ENCODE measurements at places on chromosomes 1 and 21.

DNA sequence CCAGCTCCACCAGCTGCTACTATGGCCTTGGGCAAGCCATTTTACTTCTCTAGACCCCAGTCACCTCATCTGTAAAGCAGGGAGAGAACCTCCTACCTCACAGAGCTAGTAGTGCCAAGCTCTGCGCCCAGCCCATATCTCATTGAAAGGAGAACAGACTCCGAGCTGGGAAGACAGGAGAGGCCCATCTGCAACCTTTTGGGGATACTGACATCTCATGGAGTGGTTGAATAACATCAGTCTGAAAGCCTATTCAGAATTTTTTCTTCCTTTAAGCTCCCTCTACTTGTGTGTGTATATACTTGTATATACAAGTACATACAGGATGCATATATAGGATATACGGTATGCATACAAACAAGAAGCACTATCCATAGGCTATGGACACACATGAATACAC lies 279.5 kb upstream of the POU3F1 start:
- DNase-seq: no peak

- no peak for DNase-seq
These were observed 85.1 kb downstream of the STUM start for GRCh38 chr1:226633541-226634165.

GRCh38 chr1:26820784-26821269 lies 5.7 kb upstream of the ZDHHC18 start:
- peak; percentile 86 for DNase-seq

DNA sequence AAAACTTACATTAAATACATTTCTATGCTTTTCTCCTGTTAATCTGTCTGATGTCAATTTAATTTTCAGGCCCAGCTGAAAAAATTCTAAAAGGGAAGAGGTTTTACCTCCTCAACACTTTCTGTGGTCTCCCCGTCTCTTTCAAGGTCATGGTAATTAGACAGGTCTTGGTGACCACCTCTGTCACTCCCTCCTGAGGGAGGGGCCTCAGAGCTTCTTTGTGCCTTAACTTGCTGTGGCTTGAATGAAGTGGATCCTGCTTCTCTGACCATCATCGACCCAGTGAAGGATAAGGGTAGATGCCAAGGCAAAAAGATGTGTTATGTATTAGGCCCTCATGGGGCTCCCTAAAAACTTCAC lies 40.8 kb upstream of the OSBPL9 start:
- DNase-seq: no peak

GRCh38 chr1:67614511-67614934 lies 70.5 kb upstream of the GADD45A start:
- DNase-seq: no peak

All from RPMI8226 (cell line).